ENCODE measurements at places on chromosomes 11 and 22.
A peak's percentile ranks its signal among the peaks of the same experiment; 100 is the strongest.

DNA sequence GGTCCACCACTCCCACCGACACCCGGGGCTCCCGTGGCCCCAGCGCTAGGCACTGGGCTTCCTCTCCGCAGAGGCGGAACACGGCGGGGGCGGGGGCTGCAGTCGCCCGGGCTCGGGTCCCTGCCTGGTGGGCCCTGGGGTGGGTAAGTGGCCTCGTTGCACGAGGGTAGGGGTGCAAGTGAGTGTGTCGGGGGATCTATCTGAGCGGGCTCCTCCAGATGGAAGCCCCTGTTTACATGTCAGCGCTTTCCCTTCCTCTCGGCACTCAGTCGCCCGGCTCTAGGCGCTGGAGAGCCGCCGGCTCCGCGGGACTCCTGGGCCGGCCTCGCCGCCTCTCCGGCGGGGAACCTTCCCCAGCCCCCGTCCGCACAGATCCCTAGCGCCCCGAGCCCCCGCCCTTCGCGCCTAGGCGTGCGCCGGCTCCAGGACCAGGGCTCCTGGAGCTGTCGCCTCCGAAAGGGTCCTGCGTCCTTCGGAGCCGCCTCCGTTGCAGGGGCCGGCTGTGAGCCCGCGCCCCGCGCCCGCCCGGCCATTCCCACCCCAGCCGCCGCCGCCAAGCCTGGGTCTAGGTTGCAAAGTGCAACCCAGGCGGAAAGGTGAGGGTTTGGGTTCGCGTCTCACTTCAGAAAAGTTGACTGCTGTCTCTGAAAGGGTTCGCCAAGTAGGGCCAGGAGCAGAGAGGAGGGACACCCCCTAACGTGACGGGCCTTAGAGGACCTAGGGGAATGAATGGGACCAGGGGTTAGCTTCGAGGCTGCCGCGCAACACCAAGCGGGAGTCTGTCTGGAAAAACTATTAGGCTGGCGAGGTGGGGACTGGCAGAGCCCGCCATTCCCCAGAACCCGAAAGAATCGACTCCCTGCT, 978 bp downstream of the FLI1 start:
- no peak for DNase-seq

DNA sequence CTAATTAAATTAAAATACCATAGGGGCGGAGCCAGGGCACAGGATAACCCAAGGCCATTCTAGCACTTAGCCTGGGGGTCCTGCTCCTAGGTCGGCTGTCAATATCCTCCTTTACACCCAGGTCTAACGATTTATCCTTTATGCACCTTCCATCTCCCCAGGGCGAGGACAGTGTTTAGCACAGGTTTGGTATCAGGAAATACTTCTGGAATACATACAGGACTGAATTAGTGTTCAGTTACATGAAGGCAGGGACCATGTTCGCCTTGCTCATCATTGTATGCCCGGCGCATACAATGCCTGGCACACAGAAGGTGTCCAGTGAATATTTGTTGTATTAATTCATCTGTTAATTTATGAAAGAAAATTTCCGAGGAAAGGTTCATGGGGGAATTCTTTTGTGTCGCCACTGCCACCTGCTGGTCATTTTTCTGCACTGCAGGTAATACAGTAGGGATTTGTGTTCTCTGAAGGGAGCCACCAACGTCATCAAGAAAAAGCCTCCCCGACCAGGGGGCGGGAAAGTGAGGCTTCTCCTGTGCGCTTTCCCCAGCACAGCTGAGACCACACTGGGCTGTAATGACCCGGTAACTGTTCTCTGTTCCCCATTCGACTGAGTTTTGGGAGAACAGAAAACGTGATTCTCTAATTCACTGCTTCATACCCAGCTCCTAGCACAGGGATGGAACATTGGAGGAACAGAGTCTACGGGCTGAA, 68.7 kb upstream of the ASPHD2 start:
- DNase-seq: peak; percentile 40

- no peak for DNase-seq
Observed at GRCh38 chr11:113587308-113587739, 112.1 kb upstream of the DRD2 start.

- DNase-seq: no peak
Observed at GRCh38 chr11:85627332-85627997, at the start of gene DLG2. Gene DLG2 (minus strand): TSS chr11:85627344.

DNA sequence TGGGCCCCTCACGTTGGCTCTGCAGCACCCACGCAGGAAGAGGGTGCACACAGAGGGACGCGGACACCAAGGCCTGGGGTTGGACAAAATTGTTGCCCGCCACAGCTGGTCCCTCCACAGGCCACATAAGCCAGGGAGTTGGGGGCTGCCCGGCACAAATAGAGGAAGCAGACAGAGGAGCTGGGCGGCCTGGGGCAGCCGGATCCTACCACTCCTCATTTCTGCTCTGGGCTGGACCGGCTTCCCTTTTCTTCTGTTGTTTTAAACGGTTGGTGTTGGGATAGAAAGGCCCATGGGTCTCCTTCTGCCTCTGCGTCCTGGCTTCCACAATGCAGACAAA, 36.4 kb upstream of the LINC01488 start:
- no peak for DNase-seq

DNA sequence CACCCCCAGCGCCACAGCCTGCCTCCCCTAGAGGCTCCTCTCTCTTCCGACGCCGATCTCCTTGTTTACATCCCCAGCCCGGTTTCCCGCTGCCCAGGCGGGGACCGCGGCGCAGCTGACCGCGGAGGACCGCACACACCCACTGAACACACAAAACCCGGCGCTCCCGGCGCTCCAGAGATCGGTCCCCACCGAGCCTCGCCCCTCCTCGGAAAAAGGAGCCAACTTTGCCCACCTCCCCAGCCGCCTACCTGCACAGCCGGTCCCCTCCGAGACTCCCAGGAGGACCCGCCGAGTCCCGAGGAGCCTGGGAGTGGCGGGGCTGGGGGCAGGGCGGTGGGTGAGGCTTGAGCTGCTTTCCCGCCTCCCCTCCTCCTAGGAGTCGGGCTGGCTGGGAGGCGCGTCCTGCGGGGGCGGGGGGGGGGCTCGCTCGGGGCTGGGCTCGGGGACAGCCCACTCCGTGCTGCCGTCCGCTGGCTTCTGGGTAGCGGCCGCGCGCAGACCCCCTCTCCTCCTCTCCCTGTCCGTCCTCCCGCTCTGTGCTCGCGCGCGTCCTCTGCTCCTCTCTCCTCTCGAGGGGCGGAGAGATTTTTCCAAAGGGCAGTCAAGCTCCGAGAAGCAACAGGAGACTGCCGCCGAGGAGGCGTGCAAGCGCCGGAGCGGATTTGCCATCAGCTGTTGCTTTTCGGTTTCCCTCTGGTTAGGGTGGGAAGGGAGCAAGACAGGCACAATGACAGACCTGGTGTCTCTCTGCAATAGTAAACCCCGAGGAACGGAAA, at the start of gene FXYD6:
FXYD6 (minus strand) TSS at position 318 of the 779 bp plus-strand sequence. CDS start 33,882 bp downstream, outside the sequence.
- DNase-seq: no peak

- DNase-seq: no peak
Observed at GRCh38 chr11:132866783-132867545, 665.3 kb downstream of the OPCML start.

DNA sequence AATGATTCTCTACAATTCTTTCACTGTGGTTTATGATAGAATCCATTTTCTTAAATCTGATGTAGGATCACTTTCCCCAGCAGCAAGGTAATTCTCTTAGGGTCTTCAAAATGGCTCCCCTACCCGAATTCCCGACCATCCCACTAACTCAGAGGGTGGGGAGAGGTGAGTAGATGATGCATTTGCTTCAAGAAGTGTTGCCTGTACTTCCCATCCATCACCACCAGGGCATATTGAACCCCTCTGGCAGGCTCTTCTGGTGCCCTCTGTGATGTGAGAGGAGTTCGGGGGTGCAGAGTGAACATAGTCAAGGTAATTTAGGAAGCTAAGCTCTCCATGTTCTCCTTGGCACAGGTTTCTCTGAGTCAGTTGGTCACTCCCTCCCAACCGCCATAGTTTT, 52.3 kb downstream of the ZNRF3 start:
- no peak for DNase-seq

DNA sequence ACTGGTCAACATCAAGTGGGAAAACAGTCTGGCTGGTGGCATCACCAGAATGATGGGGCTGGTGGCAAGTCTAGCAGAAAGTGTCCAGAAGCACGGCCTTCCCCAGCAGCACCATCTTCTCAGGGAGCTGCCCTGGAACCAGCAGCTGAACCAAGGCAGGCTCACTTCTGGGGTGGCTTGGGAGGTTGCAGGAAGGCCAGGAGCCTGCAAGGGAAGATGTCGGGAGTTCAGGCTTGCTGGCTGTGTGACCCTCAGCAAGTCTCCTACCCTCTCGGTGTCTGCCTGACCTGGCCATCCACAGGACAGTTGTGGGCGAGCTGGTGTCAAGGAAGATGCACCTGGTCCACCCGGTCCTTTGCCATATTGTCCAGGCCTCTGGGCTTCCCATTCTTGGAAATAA, 2.3 kb upstream of the PNPLA5 start:
- DNase-seq: no peak

DNA sequence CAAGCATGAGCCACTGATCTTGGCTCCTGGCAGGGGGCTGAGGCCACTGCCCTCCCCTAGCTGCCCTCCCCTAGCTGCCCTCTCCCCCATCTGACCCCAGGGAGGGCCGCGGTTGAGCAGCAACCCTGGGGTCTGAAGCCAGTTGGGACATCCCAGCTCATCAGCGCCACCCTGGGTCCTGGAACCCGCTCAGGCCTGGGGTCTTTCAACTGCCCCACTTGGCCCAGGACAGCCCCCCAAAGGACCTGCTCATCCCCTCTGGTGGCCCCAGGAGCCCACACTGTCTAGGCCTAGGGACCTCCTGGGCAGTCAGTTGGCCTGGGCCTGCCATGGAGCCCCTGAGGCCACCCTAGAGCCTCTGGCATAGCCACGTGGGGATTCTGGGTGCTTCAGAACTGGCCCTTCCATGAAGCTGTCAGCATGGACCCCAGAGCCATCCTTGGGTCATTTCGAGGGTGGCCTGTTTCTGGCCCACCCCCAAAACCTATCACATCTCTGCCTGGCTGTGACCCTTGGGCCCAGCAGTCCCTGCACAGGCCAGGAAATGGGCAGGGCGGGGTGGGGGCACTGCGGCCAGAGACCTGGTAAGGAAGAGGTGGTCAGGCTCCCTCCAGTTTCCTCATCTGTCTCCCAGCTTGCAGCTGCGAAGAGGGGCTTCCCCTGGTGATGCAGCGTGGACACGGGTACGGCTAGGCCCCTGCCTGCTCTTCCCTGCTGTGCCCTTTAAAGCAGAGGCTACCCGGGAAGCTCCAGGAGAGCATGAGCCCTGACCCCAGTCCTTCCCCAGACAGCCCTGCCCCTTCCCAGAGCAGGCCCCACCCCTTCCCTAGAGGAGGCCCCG, 37.9 kb downstream of the MUC2 start:
- no peak for DNase-seq

- DNase-seq: no peak
Observed at GRCh38 chr11:132073787-132074186, 703.4 kb downstream of the NTM start.

DNA sequence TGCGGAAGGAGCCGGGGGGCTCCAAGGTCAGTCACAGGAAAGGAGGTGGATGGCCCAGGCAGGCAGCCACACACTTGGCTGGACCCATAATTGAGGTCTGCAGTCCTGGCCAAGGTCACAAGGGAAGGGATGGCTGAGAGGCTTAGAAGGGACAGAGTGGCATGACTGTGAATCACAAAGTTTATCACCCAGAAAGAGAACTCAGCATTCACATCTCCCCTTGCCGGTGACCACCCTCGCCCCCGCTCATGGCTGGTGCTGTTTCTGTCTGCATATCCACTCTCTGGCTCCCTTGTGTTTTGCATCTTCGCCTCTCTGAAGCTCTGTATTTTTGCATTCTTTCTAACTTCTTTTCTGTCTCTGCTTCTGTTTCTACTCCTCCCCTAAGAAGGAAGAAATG, 117.5 kb downstream of the FEZ1 start:
- DNase-seq: no peak

DNA sequence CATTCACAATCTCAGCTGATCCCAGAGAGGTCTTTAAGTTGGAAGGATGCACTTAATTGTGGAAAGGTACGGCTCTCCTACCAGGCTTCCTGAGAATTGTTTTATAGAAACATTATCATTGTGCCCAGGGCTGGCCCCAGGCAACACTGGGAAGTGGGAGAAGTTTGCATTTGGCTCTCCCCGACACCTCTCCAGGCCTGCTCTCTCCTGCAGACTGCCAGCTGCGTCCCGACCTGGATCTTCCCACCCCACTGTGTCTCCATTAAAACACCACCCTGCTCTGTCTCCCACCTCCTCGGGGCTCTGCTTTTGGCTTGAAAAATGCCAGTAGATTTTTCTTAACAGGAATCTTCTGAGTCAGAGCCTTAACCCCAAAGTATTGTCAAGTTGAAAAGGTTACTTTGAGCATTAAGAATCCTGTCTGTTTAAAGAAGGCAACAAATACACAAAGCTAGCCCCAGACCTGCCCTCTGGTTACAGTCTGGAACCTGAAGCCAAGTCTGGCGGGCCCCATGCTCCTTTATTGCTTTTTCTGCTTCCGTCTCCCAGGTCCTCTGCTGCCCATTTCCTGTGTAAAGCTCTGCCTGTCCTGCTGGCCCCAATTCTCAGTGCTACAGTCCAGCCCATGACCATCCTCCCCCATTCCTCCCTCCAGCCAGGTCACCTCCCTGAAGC, 530.2 kb downstream of the SOX6 start:
- DNase-seq: no peak

GRCh38 chr11:78312712-78313111, 104.9 kb downstream of the GAB2 start:
- DNase-seq: no peak

GRCh38 chr22:23828800-23829680, 9.8 kb downstream of the DERL3 start:
- DNase-seq: no peak

- no peak for DNase-seq
Observed at GRCh38 chr11:32280339-32280738, 155.0 kb downstream of the WT1 start.

DNA sequence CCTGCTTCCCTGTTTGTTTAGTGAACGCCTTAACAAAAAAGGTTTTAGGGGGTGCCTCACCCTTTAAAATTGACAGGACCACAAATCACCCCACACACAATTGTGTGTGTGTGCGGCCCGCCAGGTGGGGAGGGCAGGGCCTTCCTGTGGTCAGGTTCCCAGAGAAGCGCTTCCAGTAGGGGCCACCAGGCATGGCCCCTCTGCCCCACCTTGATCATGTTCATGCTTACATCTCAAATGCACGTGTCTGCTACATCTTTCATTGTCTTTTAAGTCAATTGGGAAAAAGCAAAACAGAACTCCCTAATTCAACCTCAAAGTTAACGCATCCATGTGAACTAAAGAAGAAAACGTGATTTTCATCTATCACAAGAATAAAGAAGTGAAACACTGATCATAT, 1335.3 kb downstream of the TBC1D22A start:
- DNase-seq: no peak

- DNase-seq: no peak
Observed at GRCh38 chr11:132123854-132124835, 753.7 kb downstream of the NTM start.

- no peak for DNase-seq
Observed at GRCh38 chr22:28903729-28904128, 20.4 kb downstream of the ZNRF3 start.

Data from stimulated activated CD8-positive, alpha-beta memory T cell treated with anti-CD3 and anti-CD28 coated beads, Interleukin-12 subunit alpha, Interleukin-12 subunit beta, amount 100 ng/mL, for 1 hour (primary cell).